ENCODE measurements at places on chromosomes 2 and 18.
A peak's percentile ranks its signal among the peaks of the same experiment; 100 is the strongest.

DNA sequence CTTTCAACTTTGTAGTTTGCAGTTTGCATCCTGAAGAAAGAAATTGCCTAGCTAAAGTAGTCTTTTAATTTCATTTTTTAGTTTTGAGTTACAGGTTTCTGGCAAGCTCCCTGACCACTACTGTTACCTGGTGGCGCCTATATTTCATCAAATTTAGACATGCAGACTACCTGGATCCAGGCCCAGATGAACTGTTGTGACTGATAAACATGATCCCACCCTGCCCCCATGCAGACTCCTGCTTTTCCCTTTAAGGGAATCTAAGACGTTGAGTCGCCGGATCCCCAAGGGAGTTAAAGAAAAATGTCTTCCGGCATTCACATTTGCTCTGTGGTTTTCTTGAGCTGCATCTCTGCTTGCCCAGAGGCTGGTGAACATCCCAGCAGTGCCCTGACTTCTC, 22.2 kb downstream of the METAP1D start:
- DNase-seq: no peak

- DNase-seq: peak; percentile 71
Observed at GRCh38 chr2:25341753-25342371, at the start of gene DNMT3A. DNMT3A (minus strand) TSS chr2:25341925; CDS start chr2:25313984, 27,941 bp downstream.

DNA sequence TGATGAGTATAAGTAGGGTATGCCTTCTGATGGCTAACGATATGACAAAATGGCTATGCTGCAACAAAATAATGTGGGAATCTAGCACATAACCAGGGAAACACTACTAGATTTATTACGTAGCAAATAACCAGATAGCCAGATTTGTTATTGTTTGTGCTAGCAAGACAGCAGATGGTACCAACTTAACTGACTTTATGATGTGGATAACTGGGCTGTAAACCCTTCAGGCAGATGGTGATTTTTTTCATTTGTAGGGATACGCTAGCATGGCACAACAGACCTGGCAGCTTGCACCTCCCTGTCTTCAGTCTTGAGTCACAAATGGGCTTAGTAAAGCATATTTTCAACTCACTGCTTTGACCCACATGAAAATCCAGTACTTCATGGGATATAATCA, 48.7 kb downstream of the PRELID3A start:
- no peak for DNase-seq

DNA sequence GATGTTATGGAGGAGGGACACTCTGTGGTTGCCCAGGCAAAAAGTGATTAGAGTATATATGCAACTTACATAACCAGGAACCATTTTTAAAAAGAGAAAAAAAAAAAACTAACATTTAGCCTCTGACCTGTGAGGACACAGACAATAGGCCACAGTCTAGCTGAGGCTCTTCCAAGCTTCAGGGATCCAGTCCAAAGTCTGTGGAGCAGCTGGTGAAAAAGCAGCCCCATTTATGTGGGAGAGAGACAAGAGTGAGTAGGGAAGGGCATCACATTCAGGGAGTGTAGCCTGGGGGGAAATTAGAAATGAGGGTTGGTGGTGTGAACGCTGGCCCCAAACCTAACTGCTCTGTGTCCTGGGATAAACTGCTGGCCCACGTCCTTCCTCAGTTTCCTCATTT, 122.8 kb downstream of the MYO5B start:
- DNase-seq: no peak

- DNase-seq: no peak
Observed at GRCh38 chr2:49943944-49944778, 789.8 kb upstream of the FSHR start.

DNA sequence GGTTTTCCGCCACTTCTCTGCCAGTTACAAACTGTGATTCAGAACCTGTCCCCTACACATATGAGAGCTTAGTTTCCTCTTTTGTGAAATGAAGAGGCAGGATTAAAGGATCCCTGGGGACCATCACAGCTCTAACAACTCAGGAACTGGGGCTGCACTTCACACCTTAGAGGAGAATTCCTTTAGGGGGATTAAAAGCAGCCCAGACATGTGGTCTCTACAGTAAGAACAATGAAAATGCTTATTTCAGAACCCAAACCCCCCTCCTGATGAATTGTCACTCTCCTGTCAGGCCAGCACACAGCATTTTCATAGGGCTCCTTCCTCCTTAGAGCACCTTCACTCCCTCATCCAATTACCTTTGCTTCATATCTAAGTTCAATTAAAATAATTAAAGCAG, 101.5 kb upstream of the NEDD4L start:
- no peak for DNase-seq

- no peak for DNase-seq
Observed at GRCh38 chr18:9539283-9539682, 64.0 kb downstream of the RALBP1 start.

GRCh38 chr2:71804281-71804751, 343.3 kb downstream of the CYP26B1 start:
- DNase-seq: no peak

DNA sequence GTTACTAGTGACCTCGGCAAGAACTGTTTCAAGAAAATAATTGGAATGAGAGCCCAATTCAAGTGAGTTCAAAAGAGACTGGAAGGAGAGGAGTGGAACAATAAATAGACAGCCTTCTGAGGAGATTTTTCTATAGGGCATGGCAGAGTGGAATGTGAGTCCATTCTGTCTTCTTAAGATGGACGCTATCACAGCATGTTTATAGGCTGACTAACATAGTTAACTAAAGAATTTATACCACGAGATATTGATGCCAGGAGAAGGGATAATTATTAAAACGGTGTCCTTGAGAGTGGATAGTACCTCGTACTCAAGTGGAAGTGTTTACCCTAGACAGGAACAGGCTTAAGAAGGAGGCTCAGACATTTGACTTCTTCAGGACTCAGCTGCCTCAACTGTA, 143.5 kb upstream of the RBBP8 start:
- DNase-seq: no peak

DNA sequence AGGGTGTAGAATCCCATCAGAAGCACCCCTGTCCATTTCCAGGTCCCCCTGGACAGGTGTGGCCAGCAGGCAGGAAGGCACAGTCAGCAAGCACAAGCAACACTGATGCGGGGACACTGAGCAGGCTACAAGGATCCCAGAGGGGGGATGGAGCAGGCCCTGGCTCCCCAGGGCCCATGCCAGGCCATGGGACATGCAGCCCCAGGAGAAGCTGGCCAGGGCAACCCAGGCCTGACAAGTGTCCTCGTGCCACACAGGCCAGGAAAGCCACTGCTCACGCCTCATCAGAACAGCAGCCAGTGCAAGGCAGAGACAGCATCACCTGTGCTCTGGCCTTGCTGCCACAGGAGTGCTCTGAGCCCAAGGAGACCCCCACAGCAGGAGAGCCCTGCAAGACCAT, 14.1 kb upstream of the GPC1 start:
- DNase-seq: no peak

DNA sequence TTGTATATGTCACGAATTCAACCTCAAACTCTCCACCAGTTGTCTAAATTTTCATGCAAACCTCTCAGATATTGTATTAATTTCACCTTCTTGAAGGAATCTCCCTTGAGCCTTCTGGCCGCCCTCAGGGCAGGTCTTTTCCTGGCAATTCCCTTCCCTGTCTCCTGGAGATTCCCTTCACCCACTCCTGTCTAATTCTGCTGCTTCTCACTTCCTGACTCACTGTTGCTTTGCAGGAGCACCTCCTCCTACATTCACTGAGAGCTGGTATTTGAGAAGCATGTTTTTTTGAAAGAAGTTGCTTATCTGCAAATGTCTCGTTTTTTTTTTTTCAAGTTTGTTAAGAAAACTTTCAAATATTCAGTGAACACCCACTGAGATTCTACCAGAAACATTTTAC, 79.9 kb upstream of the OTOS start:
- no peak for DNase-seq

- no peak for DNase-seq
Observed at GRCh38 chr18:6521803-6522418, 107.2 kb upstream of the L3MBTL4 start.

- DNase-seq: no peak
Observed at GRCh38 chr2:53765767-53766166, 1.8 kb upstream of the CHAC2 start.

- DNase-seq: no peak
Observed at GRCh38 chr2:224208007-224208406, 168.9 kb upstream of the SERPINE2 start.

DNA sequence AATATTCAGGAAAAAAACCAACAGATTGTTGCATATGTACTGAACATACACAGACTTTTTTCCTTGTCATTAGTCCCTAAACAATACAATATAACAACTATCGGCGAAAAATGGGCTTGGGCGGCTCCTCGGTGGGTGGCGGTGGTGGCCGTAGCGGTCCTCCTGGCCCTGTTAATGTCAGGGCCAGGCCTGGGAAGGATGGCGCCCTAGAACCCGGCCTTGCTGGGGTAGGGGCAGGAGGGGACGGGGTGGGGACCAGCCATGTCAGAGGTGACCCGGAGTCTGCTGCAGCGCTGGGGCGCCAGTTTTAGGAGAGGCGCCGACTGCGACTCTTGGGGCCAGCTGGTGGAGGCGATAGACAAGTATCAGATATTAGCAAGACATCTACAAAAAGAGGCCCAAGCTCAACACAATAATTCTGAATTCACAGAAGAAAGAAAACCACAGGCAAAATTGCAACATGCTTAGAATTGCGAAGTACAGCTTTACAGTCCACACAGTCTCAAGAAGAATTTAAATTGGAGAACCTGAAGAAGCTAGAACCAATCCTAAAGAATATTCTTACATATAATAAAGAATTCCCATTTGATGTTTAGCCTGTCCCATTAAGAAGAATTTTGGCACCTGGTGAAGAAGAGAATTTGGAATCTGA, 36.5 kb downstream of the ROCK2 start:
- DNase-seq: no peak

DNA sequence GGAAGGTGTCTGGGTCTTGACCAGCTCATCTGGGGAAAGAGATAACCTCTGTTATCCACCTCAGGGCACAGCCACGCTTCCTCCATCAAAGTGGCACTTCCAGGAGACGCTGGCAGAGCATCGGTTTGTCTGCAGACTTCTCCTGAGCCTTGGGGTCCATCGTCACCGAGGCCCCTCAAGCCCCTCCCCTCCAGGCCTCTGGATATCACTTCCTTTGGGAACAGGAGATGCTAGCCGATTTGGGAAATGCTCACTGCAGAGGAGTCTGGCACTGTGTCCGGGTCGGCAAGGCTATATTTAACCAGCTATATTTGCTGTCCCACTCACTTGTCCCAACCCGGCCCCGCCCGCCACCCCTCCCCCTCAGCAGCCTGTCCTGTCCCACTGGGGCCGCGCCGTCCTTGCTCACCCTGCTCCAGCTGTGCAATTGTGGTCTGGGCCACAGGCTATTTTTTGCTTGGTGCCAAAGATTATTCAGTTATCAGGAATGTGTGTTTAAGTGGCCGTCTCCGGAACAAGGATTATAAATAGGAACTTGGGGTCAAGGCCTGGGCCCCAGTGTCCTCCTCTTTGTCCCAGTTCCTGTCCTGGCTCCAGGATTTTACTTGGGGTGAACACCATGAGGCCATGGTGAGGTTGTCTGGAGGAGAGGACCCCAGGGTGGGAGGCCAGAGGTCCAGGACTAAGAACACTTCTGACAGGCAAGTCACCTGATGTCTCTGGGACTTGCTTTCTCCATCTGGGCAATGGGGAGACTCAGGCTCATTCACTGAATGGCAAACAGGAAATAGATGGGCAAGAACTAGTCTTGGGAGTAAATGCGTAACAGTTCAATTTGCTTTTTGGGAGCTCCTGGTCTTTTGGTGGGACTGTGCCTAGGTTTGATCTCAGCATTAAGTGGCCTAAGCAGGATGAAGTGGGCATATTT, 263.6 kb downstream of the DYSF start:
- no peak for DNase-seq

- DNase-seq: no peak
Observed at GRCh38 chr2:86038291-86039081, 67.2 kb downstream of the POLR1A start.

DNA sequence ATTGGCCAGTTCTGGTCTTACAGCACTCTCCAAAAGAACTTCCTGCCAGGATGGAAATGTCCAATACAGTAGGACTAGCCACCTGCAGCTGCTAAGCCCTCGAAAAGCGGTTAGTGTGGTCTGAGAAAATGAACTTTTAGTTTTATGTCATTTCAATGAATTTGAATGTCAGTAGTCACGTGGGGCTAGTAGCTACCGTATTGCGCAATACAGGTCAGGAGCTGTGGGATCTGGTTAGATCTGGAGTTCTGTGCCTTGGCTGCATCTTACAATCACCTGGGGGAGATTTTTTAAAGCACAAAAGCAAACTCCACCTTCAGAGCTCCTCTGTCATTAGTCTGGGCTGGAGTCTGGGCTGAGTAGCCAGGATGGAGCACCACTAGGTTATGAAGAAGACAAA, 35.9 kb downstream of the C1QL2 start:
- no peak for DNase-seq

GRCh38 chr2:154724194-154724797, 25.8 kb downstream of the KCNJ3 start:
- no peak for DNase-seq

- no peak for DNase-seq
Observed at GRCh38 chr2:230348787-230349186, 21.8 kb downstream of the SP140L start.

- no peak for DNase-seq
Observed at GRCh38 chr2:37457401-37457901, 113.0 kb downstream of the QPCT start.

DNA sequence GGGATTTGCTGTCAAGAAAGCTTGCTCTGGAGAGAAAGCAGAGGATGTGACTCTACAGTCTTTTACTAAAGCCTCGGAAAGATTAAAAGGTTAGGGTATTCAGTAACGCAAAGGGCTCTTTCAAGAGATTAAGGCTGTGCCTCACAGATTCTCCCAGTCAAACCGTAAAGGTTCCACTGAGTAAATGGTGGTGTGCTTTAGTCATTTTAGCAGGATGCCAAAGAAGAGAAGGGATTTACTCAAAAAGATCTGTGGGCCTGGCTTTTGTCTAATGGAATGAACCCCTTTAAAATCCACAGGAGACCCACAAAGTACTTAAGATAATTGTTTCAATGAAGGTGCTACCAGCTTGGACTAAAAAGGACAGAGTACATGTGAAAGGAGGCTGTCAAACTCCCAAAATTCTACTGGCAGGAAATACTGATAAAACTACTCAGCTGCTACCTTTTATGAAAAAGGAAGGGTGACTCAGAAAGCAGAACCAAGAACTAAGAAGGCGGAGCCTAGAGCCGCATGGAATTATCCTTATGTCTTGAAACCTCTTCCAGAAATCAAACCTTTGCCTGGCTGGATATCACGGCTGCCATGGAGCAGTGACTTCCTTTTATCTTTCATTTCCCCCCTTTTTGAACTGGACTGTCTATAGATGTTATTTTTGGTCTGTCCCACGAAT, 670.2 kb upstream of the ZEB2 start:
- no peak for DNase-seq

GRCh38 chr2:48728840-48729239, 26.7 kb downstream of the LHCGR start:
- peak; percentile 10 for DNase-seq

GRCh38 chr2:218721934-218722333, 11.3 kb downstream of the TTLL4 start:
- no peak for DNase-seq
